ENCODE measurements at places on chromosomes 5 and 9.

- DNase-seq, result no peak
Measured at GRCh38 chr5:120527251-120527650, 63.2 kb downstream of the PRR16 start.

- DNase-seq, result peak; percentile 85
Measured at GRCh38 chr9:33817327-33818166, 587 bp downstream of the UBE2R2 start.

DNA sequence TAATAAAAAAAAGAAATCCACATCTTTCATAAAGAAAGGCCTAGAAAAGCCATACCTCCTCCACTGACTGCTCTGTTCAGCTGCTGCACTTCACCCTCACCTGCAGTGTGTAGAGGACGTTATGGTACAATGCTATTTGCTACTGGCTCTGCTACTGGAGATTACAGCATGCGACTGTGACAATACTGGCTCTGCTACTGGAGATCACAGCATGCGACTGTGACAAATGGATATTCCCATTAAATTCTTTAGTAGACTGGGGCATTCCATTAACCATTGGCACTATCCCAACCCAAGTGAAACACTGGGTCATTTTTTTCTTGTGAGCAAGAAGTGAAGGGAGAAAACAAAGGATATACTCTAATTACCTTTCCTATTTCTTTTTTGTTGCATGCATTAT lies 1063.5 kb upstream of the DMAC1 start:
- no peak for DNase-seq

DNA sequence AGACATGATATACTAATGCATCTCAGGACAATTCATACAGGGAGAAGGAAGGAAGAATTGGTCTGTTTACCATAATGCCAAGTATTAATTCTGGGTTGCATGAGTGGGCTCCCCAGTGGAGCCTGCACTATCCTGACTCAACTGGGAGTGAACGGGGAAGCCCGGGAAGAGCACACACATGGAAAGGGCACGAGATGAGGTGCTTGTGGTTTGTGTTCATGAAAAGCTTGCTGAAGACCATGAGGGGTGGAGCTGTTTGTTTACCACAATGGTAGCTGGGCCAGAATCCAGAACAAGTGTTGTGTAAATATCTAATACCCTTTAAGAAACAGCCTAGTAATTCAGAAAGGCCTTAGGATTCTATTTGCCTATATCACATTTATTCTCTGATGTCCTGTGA lies 44.6 kb downstream of the POC5 start:
- DNase-seq, result no peak

GRCh38 chr5:150377964-150378694 lies 20.6 kb downstream of the TCOF1 start:
- DNase-seq, result peak; percentile 89

GRCh38 chr5:3599226-3600105 lies 3.8 kb downstream of the IRX1 start:
- peak; percentile 80 for DNase-seq

DNA sequence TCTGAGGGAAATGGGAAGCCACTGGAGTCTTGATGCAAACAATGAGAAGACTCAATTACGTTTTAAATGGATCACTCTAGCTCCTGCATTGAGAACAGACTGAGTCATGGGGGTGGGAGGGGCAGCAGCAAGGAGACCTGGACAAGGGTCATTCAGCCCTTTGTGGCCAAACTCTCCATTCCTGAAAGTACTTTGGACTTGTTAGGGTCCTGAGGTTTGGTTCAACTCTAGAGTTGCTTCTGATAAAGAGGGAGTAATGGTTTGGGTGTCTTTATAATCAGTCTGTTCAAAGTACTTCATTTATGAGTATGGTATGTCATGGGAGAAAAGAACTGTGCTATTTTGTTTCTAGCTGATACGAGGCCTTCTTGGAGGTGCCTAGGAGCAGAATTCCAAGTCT lies 67.7 kb upstream of the SMIM32 start:
- DNase-seq, result no peak

DNA sequence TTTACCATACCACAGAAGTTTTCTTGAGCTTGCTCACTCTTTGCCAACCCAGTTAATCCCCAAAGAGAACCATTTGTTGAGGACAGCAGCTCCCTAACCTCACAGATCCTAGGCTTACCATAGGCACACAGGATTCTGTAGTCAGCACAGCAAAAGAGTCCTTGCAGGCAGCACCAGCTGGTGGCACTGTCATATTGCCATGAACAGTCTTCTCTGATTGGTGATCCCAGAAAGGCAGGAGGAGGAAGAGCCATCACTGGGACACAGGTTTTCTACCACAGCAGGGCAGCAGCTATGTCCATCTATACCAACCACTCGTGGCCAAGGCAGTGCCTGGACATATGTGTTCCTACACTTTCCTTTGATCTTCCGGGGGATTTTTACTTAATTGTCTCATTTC lies 297.1 kb upstream of the CD180 start:
- peak; percentile 29 for DNase-seq

DNA sequence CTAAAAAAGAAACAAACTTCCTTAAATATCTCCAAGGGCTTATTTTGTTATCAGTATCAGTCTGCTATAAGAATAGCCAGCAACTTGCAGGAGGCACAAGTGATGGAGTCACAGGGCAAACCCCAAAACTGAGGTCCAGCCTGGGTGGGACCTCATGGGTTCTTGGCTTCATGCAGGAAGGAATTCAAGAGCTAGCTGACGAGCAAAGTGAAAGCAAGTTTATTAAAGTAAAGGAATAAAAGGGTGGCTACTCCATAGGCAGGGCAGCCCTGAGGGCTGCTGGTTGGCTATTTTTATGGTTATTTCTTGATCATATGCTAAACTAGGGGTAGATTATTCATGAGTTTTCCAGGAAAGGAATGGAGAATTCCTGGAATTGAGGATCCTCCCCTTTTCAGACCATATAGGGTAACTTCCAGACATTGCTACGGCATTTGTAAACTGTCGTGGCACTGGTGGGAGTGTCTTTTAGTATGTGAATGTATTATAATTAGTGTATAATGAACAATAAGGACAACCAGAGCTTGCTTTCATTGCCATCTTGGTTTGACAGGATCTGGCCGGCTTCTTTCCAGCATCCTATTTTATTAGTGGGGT lies 231.9 kb downstream of the ADAMTSL1 start:
- DNase-seq, result no peak
